ENCODE measurements at places on chromosomes 5 and 9. TPM values are rescaled to one million over a fixed set of nuclear protein-coding genes. Genes with fewer than 3 reads are reported as not detected.

PGM5 gene
- 3.3 TPM for total RNA-seq

PDZD2 gene
- total RNA-seq: 14.7 TPM

SOX30 gene
- total RNA-seq: under 0.01 TPM

PTGDS gene
- total RNA-seq: 61.1 TPM

ALDH1A1 gene
- total RNA-seq: 1.2 TPM

LRRC70 gene
- total RNA-seq: 3.7 TPM

ACTBL2 gene
- total RNA-seq: not detected

NACC2 gene
- 3.7 TPM for total RNA-seq

MARCOL gene
- total RNA-seq: not detected

KIF4B gene
- 0.41 TPM for total RNA-seq

GRIN1 gene
- 29.8 TPM for total RNA-seq

S100Z gene
- not detected for total RNA-seq

SH3PXD2B gene
- total RNA-seq: 13.0 TPM

IL3 gene
- total RNA-seq: not detected

TSSK1B gene
- total RNA-seq: under 0.01 TPM

ZSWIM6 gene
- total RNA-seq: 48.5 TPM

FCN2 gene
- total RNA-seq: not detected

BARX1 gene
- not detected for total RNA-seq

DHX29 gene
- 60.7 TPM for total RNA-seq

HSD17B4 gene
- 179 TPM for total RNA-seq

ROPN1L gene
- total RNA-seq: 1.2 TPM

SHOC1 gene
- total RNA-seq: not detected

IFNK gene
- not detected for total RNA-seq

AK8 gene
- total RNA-seq: 1.2 TPM
